NCI-H1092 (cell line): ENCODE measurements at places on chromosomes 4 and X.

DNA sequence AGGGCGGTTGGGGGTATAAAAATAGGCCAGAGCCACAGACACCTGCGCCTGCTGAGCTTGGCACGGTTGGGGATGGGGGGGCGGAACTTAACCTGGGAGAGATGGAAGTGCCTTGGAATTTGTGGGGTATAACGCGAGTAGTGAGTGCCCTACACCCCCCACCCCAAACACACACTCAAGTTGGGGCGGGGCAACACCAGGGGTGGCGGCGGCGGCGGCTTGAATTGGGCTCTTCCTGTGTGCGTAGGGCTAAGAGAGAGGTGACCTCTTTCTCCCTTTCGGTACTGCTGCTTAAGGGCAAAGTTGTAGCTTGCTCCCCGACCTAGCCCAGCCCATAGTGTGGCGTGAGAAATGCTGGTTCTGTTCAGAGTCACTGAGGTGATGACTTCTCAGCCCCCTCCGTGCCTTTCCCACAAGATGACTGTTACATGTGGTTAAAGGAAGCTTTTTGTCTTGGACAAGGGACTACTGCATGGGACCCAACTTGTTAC lies 839 bp downstream of the STK26 start:
- DNase-seq: no peak

DNA sequence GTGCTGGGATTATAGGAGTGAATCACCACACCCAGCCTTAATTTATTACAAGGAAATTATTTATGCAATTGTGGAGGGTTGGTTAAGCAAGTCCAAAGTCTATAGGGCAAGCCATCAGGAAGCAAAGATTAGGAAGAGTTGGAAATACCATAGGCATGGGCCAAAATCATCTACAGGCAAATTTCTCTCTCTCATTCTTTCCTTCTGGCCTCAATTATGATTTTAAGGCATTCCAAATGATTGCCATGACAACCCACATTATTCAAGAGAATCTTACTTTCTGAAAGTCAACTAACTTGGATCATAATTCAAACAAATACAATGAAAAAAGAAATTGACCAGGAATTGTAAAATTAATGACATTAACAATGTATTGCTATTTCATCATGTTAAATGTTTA lies 400.8 kb downstream of the GPM6A start:
- no peak for DNase-seq

DNA sequence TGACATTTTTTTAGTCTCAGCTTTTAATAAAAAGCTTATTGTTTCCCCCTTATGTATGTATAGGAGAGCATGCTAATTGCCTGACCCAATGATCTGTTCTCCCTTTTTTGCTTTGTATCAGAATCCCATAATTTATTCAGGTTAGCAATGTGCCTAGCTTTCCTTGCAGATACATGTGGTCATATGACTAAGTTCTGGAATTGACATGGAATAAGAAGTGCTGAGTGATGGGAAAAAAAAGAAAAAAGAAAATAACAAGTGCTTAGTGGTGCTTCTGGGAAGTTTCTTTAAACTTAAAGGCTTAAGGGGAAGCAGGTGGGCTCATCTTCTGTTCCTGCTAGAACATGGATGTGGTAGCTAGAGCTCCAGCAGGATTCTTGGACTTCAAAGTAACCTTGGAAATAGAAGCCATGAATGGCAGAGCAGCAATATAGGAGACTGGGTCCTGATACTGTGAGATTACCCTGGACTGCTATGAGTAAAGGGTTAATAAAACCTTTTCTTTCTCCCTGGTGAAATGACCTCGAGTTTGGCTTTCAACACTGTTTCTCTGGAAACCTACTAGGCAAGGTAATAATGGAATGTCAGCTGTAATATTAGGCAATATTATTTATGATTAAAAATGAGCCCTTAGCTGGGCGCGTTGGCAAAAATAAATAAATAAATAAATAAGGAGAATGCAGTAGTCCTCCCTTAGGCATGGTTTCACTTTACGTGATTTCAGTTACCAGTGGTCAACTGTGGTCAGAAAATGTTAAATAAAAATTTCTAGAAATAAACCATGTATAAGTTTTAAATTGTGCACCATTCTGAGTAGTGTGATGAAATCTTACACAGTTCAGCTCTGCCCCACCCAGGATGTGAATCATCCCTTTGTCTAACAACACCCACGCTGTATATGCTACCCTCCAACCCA lies 16.7 kb upstream of the RBM41 start:
- DNase-seq: no peak

GRCh38 chr4:126647756-126648397 lies 984.9 kb upstream of the INTU start:
- no peak for DNase-seq

DNA sequence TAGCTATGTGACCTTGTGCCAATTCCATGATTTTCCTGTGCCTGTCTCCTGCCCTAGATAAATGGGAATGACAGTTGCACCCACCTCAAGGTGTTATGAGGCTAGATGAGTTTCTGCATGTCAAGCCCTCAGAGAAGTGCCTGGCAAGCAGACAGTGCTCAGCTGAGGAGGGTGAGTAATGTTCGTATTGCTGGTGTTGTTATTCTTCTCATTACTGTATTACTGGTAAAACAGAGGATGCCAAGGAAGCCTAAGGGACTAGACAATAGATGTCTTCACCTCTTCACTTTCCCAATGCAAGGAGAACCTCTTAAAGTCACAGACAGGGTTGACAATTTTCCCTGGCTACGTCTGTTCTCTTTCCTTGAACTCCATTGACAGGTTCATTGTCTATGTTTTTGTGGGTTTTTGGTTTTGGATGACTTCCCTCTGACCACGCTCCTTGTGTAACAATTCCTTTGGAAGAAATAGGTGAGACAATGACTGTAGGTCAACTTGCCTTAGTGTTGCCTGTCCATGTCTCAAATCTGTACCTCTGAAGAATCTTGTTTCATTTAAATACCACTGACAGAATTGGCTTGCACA lies 19.2 kb downstream of the ETDC start:
- no peak for DNase-seq
